Stimulated activated CD4-positive, alpha-beta T cell treated with anti-CD3 and anti-CD28 coated beads, Interleukin-1b, Interleukin-23, amount 100 ng/mL, for 1 hour (primary cell): ENCODE measurements at places on chromosomes 1 and 21.

GRCh38 chr1:218527737-218528136 is 182.6 kb downstream of the TGFB2 start:
- DNase-seq = no peak

DNA sequence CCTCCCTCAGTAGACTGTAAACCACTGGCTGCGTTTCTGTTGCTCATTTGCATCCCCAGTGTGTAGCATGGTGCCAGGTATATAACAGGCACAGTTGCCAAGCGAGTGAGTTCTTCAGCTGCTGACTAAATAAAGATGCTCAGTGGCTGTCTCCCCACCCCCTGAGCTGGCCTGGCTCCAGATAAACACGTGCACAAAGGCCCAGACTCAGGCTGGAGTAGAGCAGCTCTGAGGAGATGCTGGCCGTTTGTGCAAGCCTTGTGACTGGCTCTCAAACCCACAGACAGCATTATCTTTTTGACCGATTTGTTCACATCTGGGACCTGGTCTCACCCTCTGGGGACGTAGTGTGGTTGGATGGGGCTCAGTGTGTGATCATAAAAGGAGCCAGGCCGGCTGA is 7.1 kb downstream of the CHRNB2 start:
- DNase-seq = no peak

GRCh38 chr21:44273046-44273445 is 11.3 kb upstream of the DNMT3L start:
- no peak for DNase-seq

GRCh38 chr1:214328770-214329469 is 48.0 kb downstream of the SMYD2 start:
- DNase-seq = peak; percentile 46

DNA sequence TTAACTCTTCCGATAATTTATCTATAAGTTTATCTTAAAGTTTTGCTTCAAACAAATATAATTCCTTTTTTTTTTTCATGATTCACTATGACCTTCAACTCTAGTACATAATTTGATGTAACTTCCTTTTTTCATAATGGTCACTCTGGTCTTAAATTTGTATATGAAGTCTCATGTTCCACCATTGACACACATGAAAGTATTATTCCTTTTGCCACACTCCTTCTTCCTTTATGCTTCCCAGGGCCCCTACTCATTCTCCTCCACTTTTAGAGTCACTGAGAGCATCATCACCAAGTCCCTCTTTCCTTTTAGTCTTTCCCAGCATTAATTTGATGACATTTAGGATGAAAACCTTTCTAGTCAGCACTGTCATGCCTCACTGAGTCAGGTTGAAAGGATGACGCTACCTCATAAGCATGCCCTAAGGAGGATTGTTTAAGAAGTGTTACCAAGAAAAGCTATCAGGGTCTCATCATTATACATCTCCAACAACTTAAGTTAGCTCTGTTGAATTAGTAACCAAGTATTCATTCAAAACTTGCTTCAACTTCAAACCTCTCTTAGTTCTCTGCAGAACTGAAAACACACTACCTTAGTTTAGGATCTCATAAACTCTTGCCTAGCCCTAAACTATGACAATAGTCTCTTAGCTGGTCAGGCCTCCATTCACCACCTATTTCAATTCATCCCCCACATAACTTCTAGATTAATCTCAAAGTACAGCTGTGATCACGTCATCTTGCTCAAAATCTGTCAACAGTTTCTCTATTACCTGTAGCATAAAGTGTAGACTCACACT is 14.5 kb downstream of the AUNIP start:
- no peak for DNase-seq

- no peak for DNase-seq
Measured at GRCh38 chr1:44405031-44405797, at the start of gene RNF220. TSS of gene RNF220 (plus strand) at chr1:44405255.
